Fibroblast of upper back skin (primary cell): ENCODE measurements at places on chromosomes 1 and 21.

- DNase-seq: peak; percentile 49
Measured at GRCh38 chr1:40532844-40533424, 1.5 kb downstream of the ZNF684 start.

- DNase-seq: no peak
Measured at GRCh38 chr21:41712201-41712600, 54.7 kb downstream of the RIPK4 start.

DNA sequence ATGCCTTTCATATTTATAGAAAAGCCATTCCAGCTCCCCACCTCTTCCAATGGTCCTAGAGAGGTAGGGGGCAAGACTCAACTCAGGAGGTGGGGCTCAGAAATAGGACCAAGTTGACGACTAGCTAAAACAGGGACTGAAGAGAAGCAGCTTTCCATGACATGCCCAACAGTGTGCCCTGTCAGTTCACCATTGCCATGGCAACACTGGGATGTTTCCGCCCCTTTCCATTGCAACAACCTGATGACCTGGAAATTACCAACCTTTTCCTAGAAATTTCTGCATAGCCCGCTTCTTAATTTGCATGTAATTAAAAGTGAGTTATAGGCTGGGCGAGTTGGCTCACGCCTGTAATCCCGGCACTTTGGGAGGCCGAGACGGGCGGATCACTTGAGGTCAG is 22.4 kb upstream of the INTS3 start:
- DNase-seq: no peak

- DNase-seq: no peak
Measured at GRCh38 chr1:15734296-15734695, 1.8 kb upstream of the SLC25A34 start.

GRCh38 chr1:234955107-234955731 is 173.4 kb downstream of the TOMM20 start:
- DNase-seq: peak; percentile 55

DNA sequence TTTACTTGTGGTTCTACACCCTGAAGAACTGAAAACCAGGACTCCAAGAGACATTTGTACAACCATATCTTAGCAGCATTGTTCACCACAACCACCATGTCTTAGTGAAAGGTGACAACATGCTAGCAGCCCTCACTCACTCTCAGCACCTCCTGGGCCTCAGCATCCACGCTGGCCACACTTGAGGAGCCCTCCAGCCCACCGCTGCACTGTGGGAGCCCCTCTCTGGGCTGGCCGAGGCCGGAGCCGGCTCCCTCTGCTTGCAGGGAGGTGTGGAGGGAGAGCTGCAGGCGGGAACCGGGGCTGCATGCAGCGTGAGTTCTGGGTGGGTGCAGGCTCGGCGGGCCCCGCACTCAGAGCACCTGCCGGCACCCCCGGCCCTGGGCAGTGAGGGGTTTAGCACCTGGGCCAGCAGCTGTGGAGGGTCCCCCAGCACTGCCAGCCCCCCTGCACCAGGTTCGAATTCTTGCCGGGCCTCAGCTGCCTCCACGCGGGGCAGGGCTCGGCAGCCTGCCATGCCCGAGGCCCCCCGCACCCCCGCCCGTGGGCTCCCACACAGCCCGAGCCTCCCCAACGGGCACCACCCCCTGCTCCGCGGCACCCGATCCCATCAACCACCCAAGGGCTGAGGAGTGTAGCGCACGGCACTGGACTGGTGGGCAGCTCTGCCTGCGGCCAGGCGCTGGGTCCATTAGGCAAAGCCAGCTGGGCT is 9.2 kb downstream of the C1orf159 start:
- no peak for DNase-seq

- no peak for DNase-seq
Measured at GRCh38 chr21:29403301-29403700, 104.6 kb downstream of the BACH1 start.

DNA sequence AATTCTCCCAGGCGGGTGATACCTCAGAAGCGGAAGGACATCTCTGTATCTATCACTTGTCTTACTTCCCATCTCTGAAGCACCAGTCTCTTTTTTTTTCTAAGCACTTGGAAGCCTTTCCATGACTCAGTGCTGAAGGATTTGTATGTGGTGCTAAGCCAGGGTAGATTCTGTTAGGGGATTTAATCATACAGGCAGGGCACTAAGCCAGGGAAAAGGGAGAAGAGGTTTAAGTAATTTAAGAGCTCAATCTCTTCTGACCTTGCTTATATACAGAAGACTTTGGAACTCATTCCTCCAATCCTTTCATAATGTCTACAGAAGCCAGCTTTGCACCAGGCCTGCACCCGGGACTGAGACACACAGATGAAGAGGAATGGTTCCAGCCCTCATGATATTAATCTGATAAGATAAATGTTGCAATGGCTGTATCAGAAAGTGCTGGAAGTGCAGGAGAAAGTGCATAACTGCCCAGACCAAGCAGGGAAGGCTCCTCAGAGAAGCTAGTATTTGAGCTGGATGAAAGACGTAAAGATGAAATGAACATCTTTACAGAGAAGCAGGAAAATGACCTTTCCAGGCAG is 11.0 kb downstream of the FAM163A start:
- DNase-seq: peak; percentile 89
